Femur (tissue), 1 donor: ENCODE measurements at places on chromosomes 5 and 9.

DNA sequence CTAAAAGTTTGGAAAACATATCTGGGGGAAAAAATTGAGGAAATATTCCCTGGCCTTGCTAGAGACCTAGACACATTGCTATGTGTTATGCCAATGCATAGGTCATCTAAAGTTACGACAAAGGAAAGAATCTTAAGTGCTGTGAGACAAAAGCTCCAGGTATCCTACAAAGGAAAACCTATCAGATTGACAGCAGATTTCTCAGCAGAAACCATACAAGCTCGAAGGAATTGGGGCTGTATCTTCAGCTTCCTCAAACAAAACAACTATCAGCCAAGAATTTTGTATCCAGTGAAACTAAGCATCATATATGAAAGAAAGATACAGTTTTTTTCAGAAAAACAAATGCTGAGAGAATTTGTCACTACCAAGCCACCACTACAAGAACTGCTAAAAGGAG, 234.4 kb downstream of the CDH18 start:
- DNase-seq = no peak

DNA sequence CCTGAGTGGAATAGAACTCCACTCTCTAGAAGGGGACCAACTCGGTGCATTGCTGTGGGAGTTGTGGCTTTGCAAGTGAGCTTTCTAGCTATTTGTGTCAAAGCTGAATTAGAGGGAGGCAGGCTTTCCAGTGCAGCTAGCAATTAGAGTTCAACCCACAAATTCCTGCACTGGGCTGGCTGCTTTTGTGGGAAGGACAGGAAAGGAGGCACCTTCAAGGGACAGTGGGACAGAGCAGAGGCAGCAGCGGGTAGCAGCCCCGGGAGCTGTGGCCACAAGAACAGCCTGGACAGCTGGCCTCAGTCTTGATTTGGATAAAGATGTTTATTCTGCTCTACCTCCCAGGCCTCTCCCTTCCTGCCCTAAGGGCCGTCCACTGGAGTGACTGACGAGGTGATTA, 83.7 kb upstream of the SLIT3 start:
- peak; percentile 72 for DNase-seq

GRCh38 chr5:125564317-125564975, 818.0 kb upstream of the ZNF608 start:
- DNase-seq = no peak

DNA sequence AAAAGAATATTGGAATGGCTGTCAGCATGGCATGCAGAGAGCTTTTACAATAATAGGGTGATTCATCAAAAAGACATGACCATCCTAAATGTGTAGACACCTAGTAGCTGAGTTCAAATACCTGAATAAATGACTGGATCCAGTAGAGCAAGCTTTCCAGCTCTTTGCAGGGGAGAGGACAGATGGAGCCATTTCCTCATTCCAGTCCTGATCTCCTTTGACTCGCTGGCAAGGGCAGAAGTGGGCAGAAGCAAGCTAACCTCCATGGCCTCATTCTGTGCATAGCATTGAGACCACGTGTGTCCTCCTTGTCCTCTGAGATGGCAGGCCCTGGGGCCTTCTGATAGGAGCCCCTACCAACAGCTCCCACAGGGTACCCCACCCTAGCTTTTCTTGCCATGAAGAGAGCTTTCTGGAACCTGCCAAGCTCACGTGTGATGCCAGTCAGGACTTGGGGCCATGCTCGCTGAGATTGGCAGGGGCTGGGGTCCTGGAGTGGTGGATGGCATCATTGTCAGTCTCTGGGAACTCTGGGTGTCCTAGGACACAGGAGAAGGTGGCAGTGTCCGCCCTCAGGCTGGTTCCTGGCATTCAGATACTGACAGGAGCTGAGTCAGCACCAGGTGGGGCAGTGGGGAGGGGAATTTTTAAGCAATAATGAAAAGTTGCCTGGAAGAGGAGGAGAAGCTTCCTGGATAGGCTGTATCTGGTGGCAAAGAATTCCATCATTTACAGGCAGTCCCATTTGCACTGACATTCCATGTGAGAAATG, 33.6 kb downstream of the WWC1 start:
- no peak for DNase-seq

GRCh38 chr5:142722146-142722545, 36.3 kb upstream of the FGF1 start:
- DNase-seq = no peak

DNA sequence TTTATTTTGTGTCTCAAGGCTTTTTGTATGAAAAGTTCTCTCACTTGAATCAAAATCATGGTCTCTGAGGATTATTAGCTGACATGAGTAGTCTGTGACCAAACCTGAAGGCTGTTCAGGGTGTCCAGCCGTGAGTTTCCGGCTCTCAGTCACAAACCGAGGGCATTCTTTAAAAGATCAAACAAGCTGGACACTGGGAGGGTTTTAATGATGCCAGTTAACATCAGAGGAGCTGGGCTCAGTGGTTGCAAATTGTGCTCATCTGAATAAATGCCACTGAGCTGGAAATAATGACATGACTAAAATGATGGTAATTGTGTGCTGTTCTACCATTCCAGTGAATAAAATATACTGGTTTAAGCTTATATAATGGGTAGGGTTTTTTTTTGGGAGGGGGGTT, 153.1 kb downstream of the FOCAD start:
- DNase-seq = no peak

- no peak for DNase-seq
Measured at GRCh38 chr9:81171689-81172088, 517.7 kb downstream of the TLE1 start.

DNA sequence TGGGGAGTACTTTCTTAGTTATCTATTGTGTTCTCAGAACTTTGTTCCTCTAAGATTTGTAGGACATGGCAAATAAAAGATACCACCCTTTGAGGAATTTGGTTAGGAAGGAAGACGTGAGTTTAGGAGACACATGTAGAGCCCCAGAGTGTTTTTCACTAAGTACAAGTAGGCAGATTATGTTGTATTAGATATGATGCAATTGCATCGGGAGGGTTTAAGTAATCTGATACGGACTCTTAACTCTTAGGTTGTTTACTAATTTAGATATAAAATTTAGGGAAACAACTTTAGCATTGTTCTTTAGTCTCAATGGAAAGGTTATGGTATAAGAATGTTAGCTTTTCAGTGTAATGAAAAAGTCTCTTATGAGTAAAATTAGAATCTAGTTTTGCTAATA, 84.4 kb downstream of the TRIO start:
- DNase-seq = no peak

- DNase-seq = no peak
Measured at GRCh38 chr5:6399980-6400910, 21.9 kb upstream of the MED10 start.

- no peak for DNase-seq
Measured at GRCh38 chr9:118321788-118322187, 617.6 kb downstream of the TLR4 start.

DNA sequence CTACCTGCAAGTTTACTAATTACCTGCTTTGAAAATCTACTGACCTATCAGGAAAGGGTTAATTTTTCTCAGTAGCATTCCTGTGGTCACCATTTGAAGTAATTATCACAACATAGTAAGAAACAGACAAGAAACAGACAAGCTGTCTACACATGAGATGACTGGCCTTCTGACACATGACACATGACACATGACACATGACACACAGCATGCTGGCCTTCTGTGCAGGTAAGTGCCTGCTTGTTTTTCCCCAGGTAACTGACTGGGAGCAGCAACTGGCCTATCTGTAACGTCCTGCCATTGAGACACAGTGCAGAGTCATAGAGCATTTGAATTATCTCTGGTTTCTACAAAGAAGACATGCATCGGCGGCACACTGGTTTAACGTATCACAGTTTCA, 222.4 kb downstream of the CTNND2 start:
- no peak for DNase-seq

- DNase-seq = no peak
Measured at GRCh38 chr9:5140151-5140550, 45.3 kb downstream of the INSL6 start.

DNA sequence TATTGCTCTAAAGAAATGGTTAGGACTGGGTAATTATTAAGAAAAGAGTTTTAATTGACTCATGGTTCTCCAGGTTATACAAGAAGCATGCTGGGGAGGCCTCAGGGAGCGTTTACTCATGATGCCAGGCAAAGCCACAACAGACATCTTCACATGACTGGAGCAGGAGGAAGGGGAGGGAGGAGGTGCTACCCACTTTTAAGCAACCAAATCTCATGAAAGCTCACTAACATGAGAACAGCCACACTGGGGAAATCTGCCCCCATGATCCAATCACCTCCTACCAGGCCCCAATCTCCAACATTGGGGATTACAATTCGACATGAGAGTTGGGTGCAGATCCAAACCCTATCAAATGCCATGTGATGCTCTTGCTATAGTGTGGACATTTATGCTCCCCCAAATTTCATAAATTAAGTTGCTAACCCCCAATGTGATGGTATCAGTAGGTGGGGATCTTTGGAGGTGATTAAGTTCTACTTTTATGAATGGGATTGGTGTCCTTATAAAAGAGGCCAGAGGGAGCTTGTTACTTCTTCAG, 773.6 kb upstream of the CDH10 start:
- DNase-seq = no peak

GRCh38 chr9:107358986-107359385, 75.9 kb downstream of the RAD23B start:
- DNase-seq = no peak

GRCh38 chr9:14428781-14429230, 114.9 kb upstream of the NFIB start:
- peak; percentile 88 for DNase-seq

DNA sequence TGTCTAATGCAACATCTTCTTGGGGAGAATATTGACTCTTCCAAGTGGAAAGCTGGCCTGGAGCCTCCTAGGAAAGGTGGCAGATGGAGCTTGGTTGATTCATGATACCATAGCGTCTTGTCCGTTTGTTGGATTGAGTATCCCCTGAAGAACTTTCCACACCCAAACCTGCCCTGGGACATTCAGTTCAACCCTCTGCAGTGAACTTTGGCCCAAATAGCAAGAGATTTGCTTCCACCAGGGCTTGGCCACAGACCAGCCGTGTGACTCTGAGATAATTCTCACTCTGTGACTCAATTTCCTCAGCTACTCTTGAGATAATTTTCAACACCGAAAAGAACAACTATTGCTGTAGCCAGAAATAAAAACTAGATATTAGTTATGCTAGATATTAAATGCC, 108.0 kb upstream of the RAD23B start:
- DNase-seq = no peak

DNA sequence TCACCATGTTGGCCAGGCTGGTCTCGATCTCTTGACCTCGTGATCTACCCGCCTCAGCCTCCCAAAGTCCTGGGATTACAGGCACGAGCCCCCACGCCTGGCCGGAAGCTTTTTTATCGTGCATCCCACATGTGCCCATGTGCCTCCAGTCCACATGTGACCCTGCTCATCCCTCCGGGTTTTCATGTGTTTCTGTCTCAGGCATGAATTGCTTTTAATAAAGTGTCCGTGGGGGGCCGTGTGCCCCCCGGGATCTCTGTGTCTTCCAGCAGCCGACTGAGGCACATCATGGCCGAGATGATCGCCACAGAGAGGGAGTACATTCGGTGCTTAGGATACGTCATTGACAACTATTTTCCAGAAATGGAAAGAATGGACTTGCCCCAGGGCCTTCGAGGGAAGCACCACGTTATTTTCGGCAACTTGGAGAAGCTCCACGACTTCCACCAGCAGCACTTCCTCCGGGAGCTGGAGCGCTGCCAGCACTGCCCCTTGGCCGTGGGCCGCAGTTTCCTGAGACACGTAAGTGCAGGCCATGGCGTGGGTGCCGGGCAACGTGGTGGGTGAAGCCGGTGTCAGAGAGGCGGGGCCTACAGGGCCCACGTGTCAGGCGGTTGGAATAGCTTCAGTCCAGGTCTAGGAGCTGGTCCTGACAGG, 22.1 kb upstream of the LRRC14B start:
- peak; percentile 56 for DNase-seq

GRCh38 chr5:152676196-152676595, 271.1 kb upstream of the NMUR2 start:
- DNase-seq = no peak

DNA sequence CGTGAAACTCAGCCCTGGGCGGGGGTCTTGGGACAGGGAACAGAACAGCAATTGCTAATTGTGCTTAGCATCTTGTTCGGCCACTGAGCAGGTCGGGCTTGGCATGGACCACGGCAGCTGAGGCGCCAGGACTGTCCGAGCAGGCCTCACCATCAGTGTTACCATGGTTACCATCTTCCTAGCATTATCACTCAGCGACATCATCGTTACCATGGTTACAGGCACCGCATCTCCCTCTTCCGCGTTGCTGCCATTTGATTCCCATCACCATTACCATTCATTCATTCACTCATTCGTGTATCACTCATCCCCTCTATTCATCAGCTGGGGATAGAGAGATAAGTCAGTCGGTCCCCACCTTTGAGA, 81.0 kb upstream of the ZBTB43 start:
- peak; percentile 33 for DNase-seq

GRCh38 chr5:146840016-146840415, 38.5 kb downstream of the PPP2R2B start:
- DNase-seq = no peak
